Fibroblast of skin of right quadriceps (primary cell): ENCODE measurements at places on chromosomes 11 and 22.
A peak's percentile ranks its signal among the peaks of the same experiment; 100 is the strongest.

DNA sequence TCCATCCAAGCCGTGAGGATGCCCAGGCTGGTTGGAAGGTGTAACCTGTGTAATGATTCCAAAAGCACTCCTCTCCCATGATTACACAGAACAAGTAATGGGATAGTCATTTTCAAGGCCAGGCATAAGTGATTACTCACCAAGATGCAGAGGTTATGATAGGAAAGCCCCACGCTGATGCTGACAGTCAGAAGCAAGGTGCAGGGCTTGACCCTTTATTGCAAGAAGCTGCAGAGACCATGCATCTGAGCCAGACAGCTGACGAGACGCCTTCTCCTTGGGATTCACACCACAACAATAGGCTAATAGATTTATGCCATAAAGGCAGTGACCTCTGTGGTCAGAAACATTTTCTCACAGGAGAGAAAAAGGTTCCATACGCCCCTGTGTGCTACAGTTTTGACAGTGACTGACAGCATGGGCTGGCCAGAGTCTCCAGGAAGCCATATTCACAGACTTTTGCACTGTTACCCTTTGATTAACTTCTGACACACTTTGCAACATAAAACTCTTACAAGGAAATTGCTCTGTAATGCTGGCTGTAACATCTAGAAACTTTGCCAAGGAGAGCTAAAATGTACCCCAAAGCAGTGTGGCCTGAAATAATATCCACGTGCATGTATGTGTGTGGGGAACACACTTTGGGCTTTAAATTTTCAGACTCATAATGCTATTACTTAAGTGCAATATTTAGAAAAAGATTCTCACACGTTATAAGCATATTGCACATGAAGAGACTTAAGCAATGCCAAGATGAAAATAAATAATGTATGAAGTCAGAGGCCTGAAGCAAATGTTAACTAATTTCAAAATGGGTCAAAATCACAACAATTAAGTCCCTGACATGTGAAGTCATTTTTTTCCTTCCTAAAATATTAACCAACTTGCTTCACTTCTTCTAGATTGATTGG is 1079.0 kb upstream of the TENM4 start:
- no peak for DNase-seq

DNA sequence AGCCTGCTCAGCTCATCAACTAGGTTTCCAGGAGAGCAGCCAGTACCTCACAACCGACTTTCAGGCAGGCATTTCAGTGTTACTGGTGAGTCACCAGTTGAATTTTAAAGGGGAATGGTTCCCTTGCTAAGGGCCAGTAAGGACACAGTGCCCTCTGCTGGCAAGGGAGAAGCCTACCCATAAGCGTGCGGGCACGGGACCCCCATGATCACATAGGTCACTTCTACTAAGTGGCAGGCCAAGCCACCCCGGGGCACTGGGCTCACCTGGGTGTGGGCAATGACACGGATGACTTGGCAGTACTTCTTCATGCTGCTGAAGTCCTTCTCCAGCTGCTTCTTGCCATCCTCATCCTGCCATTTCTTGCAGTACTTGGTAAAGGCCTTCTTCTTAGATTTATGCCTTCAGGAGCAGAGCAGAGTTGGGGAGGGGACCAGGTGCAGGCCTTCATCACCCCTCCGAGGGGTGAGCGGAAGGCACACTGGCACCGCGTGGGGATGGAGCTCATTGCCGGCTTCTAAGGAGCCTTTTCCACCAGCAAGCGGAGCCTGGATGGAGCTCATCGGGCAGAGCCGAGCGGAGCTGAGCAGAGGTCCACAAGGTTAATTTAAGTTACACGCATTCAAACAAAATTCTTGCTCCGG is 2.9 kb downstream of the RPL3 start:
- peak; percentile 90 for DNase-seq

DNA sequence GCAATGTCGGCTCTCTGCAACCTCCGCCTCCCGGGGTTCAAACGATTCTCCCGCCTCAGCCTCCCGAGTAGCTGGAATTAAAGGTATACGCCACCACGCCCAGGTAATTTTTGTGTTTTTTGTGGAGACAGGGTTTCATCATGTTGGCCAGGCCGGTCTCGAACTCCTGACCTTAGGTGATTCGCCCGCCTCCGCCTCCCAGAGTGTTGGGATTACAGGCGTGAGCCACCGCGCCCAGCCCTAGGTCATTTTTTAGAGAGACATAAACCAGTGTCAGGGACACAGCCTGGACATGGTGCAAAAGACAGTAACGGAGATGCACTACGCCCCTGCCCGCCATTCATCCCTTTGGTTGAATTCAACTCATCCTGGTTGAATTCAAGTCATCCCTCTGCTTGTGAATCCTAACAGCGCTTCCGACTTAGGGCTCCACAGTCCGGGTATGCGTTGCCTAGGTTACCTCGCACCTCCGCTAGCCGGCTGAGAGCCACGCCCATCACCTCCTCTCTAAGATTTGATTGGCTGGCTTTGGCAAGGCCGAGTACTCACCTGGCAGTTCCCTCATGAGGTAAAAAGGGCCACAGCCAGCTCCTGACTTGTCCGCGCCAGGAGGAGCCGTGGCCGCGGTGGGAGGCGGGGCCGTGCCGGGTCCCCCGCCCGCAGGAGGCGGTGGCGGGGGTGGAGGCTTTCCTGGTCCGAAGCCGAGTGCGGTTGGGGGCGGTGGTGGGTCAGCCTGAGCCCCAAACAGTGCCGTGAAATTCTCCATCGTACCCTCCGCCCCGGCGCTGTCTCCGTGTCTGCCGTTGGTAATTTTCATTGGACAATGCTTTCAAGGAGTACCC is at the start of gene MED19:
TSS of gene MED19 (minus strand) at position 802 of the 842 bp plus-strand sequence. CDS start at position 766, 36 bp downstream.
- peak; percentile 64 for DNase-seq

DNA sequence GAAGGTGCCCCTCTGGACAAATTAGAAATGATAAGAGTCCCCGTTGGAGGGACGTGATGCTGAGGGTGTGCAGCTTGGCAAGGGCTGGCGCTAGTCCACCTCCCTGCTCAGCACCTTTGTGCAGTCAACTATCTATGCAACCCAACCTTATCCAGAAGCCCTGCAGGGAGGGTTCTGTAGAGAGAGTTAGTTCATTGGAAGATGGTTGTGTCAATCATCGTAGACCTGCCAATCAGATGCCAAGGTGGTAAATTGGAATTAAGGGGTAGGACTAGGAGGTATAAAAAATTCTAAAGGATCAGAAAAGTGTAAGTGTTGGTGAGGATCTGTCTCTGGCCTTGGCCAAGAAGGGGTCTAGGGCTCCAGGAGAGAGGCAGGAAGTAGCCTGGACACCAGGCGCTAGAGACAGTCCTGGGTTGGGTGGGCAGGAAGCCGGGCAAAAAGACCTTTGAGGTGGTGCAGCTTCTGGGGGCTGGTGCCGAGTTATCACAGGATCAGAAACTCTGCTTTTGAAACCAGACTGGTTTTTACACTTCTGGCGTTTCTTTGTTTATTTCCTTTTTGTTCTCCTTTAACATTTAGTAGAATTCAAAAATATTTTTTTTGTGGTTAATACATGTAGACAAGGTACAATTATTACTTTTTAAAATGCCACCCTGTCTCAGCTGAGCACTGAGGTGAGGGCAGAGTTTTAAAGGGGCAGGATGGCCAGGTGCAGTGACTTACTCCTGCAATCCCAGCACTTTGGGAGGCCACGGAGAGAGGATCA is 1.6 kb downstream of the C1QTNF6 start:
- DNase-seq, result peak; percentile 86

DNA sequence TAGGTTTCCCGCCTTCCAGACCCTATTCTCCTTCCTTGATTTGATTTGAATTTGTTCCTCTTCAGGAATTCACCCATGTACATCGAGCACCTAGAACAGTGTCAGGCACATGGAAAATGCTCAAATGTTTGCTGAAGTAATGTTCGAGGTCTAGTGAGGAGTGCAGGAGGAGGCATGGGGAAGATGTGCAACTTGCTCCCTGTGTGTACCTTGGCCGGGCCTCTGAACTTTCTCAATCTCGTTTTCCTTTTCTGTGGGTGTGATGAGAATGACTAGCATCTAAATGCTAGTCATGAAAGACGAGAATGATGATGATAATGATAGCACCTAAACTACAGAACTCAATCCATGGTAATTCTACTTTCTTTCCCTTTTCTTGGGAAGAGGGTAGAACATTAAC is 279.1 kb upstream of the PLET1 start:
- no peak for DNase-seq
